Left lobe of liver (tissue), 2 donors: ENCODE measurements at places on chromosomes 6 and 20.
A peak's percentile ranks its signal among the peaks of the same experiment; 100 is the strongest.

DNA sequence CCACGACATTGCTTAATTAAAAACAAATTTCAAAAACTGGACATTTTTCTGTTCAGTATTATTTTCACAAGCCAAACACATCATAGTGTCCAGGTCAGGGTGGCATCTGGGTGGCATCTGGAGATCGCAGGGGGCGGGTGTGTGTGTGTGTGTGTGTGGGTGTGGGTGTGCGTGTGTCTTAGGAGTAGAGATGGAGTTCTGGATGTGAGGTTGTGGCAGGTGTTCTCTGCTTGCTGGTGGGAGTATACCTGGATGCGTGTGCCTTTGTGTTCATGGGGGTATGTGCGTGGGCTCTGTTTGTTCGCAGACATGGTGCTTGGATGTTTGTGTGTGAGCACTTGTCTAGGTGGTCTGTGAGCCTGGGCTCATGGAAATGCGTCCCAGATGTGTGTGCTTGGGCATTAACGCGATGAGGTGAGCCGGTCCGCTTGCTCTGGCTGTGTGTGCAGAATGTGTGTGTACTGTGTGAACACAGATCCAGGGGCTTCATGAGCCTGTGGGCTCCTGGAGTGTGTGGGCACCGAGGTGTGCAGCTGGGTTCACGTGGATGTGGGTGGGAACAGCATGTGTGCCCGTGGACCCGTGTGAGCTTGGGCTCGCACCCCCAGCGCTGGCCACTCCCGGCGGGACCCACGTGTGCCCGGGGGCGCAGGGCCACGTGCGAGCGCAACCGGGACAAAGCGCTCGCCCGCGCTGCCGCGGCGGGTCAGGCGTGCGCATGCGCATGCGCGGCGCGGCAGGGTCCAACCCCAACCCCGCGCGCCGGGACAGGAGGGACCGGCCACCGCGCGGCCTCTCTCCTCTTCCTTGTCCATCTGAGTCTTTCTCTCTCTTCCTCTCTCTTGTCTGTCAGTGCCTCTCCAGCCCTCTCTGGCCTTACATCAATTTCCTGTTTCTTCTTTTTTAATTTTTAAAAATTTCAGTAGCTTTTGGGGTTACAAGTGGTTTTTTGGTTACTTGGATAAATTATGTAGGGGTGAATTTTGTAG lies 60.4 kb downstream of the SRC start:
- DNase-seq = no peak

GRCh38 chr6:163951326-163951725 lies 536.8 kb downstream of the QKI start:
- DNase-seq = no peak

- DNase-seq = peak; percentile 50
Measured at GRCh38 chr6:151325075-151326050, 66.0 kb downstream of the ZBTB2 start.

- DNase-seq = no peak
Measured at GRCh38 chr20:607476-607875, 2.6 kb downstream of the TCF15 start.

GRCh38 chr6:44868910-44869309 lies 459.2 kb upstream of the RUNX2 start:
- DNase-seq = no peak

GRCh38 chr20:22008456-22008855 lies 303.0 kb downstream of the PAX1 start:
- no peak for DNase-seq

DNA sequence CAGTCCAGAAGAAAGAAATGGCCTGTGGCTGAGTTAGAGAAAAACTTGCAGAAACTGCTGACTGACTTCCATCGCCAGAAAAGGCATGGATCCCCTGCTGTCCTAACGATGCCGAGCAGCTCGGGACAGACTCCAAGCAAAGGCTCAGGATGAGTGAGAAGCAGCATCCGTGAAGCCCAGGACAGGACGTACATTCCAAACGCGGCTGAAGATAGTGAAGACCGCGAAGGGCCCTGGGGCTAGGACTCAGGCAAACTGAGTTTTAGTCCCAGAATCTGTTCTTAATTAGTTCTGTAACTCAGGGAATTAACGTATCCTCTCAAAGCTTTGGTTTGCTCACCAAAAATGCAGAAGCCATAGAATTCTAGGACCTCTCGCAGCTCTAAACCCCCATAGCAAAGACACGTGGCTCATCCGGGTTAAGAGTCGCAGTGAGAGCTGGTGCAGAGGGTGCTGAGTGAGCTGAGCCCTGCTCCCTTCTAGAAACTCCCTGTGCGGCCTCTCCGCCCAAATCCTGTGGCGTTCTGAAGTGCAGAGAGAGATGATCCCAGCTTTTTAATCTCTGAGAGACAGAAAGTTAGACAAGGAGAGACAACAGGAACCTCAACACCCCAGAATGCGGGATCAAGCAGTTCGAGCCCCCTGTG lies 132.9 kb upstream of the THBS2 start:
- no peak for DNase-seq
